ENCODE measurements at places on chromosomes 2 and 18.

GRCh38 chr2:25491003-25491696, 149.4 kb upstream of the DNMT3A start:
- peak; percentile 30 for DNase-seq

GRCh38 chr2:159042115-159042850, 73.8 kb downstream of the TANC1 start:
- no peak for DNase-seq

DNA sequence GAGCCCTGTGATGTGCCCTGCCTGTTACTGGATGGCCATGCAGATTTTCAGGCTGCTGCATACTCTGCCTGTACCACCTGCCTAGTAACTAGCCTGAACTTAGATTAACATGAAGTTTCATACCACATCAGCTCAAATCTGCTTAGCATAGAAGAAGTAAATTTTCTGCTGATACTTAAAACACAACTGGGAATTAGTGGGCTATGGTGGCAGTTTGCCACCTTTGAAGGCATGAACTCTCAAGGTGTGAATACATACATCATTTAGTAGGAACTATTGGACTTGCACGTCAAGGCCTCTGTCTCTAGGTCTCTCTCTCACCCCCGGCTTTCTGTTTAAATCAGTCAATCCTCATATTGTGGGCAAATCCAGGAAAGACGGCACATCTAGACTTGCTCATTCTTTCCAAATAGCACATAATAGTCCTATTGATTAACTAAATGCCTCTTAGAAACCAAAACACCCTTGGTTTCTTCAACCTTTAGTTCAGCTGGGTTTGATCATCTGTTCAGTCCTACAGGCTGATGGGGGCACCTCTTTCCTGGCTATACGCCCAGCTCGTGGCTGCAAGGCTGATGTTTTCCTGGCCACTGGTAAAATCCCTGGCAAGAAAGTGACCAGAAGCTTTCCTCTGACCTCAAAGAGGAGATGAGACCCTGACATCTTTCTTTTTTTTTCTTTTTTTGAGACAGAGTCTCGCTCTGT, 58.4 kb downstream of the ALPK2 start:
- peak; percentile 23 for DNase-seq

- DNase-seq, result no peak
Observed at GRCh38 chr18:38520786-38521185, 955.2 kb upstream of the CELF4 start.

DNA sequence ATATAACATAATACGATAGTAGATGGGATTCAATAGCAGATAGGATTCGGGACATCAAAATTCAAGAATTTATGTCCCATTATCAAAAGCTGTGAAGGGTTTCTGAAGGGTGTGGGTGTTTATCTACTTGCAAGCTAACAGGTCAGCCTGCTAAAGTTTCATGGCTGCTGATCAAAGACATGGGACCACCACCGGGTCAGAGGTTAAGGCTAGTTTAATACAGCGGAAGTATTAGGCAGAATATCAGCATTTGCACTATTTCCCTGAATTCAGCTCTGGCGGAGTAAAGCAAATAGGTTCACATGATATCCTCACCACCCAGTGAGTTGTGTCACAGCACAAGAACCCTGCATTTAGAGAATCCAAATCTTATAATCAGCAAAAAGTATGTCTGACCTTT, 82.5 kb downstream of the DSEL start:
- no peak for DNase-seq

- DNase-seq, result no peak
Observed at GRCh38 chr2:227886149-227886548, 14.7 kb downstream of the DAW1 start.

DNA sequence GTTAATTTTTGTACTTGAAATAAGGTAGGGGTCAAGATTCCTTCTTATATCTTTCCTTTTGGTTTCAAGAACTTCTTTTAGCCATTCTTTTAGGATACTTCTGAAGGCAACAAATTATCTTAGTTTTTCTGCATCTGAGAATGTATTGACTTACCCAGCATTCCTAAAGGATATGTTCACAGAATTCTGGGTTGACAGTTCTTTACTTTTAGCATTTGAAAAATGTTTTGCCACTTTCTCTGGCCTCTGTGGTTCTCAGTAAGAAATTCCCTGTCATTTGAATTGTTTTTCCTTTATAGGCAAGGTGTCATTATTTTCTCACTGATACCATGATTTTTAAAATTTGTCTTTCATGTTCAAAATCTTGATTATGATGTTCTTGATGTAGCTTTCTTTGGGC, 162.4 kb downstream of the GALNT1 start:
- DNase-seq, result no peak

- DNase-seq, result no peak
Observed at GRCh38 chr18:21912339-21913239, 172.0 kb downstream of the MIB1 start.

DNA sequence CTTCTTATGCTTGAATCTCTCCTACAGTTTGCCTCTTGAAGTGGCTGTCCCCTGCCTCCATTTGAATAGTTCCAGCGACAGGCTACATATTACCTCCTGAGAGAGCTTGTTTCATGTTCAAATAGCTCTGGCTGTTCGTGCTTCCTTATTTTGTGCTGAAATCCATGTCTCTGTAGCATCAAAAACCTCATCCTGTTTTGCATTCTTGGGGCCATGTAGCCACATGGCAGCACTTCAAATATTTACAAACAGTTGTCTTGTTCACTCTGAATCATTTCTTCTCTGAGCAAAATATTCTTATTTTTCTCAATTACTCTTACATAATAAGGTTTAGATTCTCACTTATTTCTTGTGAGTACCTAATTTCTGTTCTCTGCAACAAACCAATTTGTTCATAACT, 1243.1 kb upstream of the NXPH2 start:
- DNase-seq, result no peak

- no peak for DNase-seq
Observed at GRCh38 chr18:37511721-37512298, 53.8 kb downstream of the CELF4 start.

DNA sequence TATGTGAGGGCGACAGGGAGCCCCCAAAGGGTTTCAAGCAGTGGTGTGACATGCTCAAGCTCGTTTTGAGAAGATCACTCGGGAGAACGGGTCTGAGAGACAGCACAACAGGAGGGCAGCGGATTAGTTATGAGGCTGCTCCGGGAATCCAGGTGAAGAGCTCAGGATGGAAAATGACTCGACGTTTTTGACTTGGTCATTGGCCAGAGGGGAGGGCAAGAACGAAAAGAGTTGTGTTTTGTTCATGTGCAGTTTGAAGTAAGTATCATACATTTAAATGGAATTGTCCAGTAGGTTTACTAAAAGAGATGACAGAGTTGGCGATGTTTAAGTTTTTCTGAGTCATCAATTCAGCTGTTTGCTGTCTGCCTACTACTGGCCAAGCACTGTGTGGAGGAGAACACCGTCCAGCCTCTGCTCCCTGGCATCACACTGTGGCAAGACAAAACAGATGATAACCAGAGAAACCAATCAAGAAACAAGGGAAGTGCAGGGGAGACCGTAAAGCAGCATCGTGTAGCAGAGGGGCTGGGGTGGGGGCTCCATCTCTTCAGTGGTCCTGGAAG, 25.3 kb upstream of the ANXA4 start:
- peak; percentile 46 for DNase-seq

DNA sequence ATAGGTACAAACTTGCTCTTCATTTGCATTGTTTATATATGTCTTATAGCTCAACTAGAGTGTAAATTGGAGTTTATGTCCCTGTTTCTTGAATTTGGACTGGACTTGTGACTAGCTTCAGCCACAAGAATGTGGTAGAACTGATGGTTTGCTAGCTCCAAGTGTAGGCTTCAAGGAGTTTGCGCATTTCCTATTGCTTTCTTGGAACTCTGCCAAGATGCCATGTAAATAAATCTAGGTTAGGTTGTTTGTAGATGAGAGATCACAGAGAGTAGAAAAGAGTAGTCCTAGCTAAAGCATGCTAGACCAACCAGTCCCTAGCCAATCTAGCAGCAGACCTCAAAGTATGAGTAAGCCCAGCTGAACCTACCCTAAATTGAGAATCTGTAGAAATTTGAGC, 183.0 kb upstream of the CYP26B1 start:
- peak; percentile 1 for DNase-seq

GRCh38 chr2:62856228-62857040, 150.9 kb downstream of the EHBP1 start:
- DNase-seq, result no peak

DNA sequence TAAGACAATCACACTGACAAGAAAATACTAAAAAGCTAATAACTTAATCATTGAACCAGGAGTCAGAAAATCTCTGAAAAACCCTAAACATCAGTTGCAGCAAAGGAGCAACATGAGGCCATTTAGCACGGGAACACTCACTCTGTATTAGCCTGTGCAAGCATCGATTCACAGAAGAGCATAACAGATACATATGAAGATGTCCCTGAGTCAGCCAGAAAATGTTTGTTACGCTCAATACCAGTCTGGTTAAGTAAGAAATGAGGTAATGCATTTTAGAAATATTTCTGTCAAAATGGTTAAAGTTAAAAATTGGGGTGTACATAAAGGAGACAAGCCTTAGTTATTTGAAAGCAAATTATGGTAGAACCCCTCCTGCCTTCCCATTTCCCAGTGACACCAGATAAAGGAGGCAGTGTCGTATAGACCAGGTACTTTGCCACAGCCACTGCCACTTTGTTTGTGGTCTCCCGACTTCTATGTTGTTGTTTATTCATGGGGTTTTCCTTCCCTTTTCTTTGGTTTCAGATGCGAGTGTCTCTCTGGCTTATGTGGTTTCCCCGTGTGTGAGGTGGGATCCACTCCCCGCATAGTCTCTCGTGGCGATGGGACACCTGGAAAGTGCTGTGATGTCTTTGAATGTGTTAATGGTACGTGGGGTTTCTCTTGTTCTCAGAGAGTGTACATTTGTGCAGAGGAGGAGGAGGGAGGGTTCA, 108.6 kb downstream of the CRIM1 start:
- no peak for DNase-seq

DNA sequence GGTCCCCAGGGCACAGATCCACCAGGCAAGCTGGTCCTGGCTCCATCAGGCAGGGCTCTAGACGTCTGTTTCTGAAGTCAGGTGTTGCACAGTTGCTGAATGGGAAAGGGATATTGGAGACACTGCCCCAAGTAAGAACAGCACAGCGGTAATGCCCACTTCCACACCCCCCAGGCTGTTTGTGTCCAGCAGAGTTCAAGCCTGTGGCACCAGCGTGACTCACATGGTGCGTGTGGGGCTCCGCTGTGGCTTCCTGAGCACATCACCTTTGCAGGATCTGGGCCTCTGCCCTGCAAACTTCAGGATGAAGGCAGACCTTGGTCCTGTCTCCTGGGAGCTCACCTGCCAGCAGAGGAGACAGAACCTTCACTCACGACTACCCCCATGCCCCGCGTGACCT, 203.3 kb downstream of the TFCP2L1 start:
- no peak for DNase-seq

GRCh38 chr2:219142329-219142728, 18.3 kb downstream of the NHEJ1 start:
- DNase-seq, result peak; percentile 88

- no peak for DNase-seq
Observed at GRCh38 chr18:73079920-73080319, 212.1 kb upstream of the NETO1 start.

- no peak for DNase-seq
Observed at GRCh38 chr2:929925-930324, 20.7 kb upstream of the SNTG2 start.

- DNase-seq, result no peak
Observed at GRCh38 chr18:56171848-56172247, 466.5 kb downstream of the TXNL1 start.

- DNase-seq, result no peak
Observed at GRCh38 chr2:49262801-49263560, 108.7 kb upstream of the FSHR start.

DNA sequence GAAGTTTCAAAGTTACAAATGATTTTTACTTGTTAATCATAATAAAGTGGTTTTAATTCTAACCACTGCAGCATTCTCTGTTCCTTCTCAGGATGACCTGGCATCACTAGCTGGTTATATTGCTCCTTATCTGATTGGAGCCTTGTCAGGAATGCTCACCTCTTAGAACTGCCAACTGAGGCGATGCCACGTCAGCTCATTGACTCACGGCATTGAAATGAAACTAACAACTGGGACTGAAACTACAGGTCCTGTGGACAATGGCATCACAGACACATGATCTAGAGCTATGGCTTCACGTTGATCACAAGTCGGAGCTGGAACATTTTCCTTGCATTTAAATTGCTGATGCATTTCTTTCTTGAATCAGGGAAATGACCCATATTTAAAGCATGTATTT, 54.9 kb upstream of the MAP2 start:
- peak; percentile 97 for DNase-seq

DNA sequence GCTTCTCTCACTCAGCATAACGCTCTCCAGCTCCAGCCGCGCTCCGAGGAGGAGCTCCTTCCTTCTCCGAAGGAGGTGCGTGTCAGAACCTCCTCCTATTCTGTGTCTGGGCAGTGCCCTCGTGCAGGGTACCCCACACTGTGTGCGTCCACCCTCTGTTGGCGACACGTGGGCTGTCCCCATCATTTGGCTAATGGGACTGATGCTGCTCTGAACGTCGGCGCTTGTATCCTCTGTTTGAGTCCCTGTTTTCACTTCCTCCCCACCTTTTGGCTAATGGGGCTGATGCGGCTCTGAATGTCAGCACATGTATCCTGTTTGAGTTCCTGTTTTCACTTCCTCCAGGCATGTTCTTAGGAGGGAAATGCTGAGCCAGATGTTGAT, 22.2 kb downstream of the KCNG2 start:
- DNase-seq, result no peak

DNA sequence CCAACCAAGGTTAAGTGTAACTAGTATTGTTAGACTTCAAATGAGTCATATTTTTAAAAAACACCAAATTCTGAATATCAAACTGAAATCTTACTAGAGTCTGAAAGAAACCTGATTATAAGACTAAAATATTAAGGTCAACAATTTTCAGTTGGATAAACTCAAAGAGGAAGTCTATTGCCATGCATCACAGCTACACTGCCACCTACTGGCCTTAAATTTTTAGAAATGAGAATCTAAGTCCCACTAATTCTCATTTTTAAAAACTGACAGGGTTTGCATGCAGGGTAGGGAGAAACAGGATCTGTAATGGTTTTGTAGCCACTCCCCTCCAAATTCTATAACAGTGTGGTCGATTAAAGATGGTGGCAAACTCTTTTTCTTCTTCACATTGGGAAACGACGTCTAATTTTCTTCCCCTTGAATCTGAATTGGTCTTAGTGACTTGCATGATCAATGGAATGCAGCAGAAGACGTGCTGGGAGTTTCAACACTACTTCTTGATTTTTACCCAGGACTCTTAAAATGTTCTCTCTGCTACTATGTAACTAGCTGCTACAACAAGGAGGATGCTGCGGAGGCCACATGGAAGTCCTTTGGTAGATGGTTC, 176.1 kb upstream of the SESTD1 start:
- DNase-seq, result peak; percentile 52

DNA sequence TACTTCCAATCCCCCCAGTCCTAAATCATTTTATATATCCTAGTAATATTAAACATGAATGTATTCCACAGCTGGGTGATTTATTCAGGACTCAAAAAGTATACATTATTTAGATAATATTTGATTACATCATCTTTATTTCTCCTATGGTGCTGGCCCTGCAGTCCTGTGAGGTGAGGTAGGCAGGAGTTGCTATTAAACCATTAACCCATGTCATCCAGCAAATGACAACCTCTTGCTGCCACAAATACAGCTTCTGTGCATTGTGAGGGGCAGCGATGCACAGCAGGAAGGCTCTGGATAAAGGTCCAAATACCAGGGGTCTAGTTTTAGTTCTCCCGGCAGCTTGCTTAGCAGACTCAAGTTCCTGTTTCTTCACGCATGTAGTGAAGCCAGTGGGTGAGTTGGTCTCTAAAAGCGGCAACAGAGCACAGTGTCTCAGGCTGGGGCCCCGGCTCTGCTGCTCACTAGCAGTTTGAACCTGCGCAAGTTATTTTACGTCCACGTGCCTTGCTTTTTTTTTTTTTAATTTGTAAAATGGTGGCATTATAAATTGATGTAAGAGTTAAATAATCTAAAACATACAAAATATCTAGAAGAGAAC, 36.1 kb downstream of the INSIG2 start:
- no peak for DNase-seq

Data from astrocyte of the spinal cord (primary cell).